ENCODE measurements at places on chromosomes 7 and 10. TPM values are rescaled to one million over a fixed set of nuclear protein-coding genes. Genes with fewer than 3 reads are reported as not detected.

Gene ERLIN1
- total RNA-seq, result 9.8 TPM

Gene STK31
- 38.8 TPM for total RNA-seq

DNA sequence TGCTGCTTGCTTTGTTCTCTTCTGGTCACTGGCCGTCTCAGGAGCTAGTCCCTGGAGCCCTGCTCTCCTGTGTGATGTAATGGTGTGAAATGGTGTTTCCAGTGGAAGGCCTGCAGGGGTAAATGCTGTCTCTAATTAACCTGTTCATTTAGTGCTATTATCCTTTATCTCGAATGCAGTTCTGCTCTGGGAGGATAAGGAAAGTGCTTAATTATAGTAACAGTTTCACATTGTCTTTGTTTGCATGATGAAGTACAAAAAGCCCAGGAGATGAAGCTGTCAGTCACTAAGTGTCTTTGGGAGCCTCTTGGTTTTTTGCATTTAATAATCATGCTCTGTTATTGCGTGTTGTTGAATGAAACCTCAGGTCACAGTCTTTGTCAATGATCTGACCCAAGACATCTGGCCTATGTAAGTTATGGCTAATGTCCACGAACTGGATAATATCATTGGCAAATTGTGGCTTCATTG, 755.3 kb upstream of the GALNT17 start:
- no peak for DNase-seq

GRCh38 chr7:78007231-78007630, 208.7 kb downstream of the PHTF2 start:
- no peak for DNase-seq

GRCh38 chr7:3657206-3657605, 356.2 kb downstream of the SDK1 start:
- DNase-seq, result no peak
